ENCODE measurements at places on chromosomes 7 and 10.

- DNase-seq = no peak
Measured at GRCh38 chr7:1714583-1715330, 44.7 kb downstream of the ELFN1 start.

DNA sequence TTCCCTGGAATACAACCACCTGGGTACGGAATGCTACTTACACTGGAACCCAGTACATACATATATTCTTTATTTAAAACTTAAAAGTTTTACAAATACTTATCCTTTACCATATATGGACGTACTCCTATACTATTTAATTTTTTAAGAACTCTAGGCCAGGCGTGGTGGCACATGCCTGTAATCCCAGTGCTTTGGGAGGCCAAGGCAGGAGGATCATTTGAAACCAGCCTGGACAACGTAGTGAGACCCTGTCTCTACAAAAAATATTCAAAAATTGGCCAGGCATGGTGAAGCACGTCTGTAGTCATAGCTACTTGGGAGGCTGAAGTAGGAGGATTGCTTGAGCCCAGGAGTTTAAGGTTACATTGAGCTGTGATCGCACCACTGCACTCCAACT lies 2.0 kb downstream of the RBM28 start:
- DNase-seq = no peak

DNA sequence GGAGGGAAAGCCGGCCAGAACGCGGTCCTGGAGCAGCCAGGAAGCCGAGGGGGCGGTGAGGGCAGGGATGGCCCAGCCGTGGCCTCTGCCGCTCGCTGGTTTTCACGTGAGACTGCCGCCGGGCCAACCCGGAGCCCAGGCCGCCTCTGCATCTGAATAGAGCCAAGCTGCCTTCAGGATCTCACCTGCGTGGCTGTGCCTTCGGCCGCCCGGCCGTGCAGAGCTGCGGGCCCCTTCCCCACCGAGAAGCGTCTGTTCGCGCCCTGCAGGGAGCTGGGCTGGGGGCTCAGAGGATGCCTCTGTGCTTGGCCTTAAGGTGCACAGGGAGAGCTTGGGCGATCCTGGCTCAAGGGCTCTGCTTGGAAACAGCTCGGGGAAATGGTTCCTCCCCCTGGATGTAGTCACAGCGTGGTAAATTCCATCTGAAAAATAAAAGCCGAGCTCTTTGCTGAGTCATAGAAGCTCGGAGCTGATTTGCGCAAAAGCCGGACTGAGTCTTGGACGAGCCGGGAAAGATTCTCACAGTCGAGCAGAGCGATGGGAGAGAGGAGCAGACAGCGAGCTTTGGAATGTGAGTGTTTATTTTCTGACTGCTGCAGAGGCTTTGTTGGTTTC lies at the start of gene JAKMIP3:
TSS of gene JAKMIP3 (plus strand) at position 456 of the 615 bp plus-strand sequence. CDS start 38,863 bp downstream, outside the sequence.
- peak; percentile 58 for DNase-seq

- DNase-seq = peak; percentile 18
Measured at GRCh38 chr7:151595702-151596350, 76.1 kb upstream of the RHEB start.

- DNase-seq = no peak
Measured at GRCh38 chr10:68655620-68656126, 65.4 kb upstream of the CCAR1 start.

- DNase-seq = no peak
Measured at GRCh38 chr7:79376299-79377025, 77.0 kb downstream of the MAGI2 start.

- no peak for DNase-seq
Measured at GRCh38 chr10:18254086-18254485, 113.9 kb downstream of the CACNB2 start.

GRCh38 chr10:21634599-21635365 lies 100.8 kb downstream of the MLLT10 start:
- no peak for DNase-seq

DNA sequence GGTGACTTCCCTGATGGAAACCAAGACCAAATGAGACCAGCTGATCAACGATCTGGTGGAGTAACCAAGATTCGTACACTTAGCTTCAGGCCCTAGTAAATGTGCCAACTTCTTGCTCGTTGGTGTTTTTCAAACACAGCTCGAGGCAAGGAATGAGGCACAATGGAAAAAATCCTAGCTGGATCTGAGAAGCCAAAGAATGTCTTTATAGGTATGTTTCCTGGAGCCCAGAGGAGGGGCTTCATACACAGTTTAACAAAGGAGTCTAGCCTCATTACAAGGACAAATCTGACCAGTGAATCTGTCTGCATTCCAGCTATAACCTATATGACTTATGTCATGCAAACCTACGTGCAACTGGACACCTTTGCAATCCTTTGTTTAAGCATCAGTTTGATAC lies 3.7 kb downstream of the COL17A1 start:
- no peak for DNase-seq

GRCh38 chr7:150787321-150788281 lies 12.6 kb downstream of the TMEM176B start:
- peak; percentile 52 for DNase-seq

GRCh38 chr10:9895453-9895852 lies 1122.2 kb upstream of the CELF2 start:
- DNase-seq = no peak

GRCh38 chr7:107486041-107486440 lies 16.2 kb downstream of the GPR22 start:
- DNase-seq = no peak

GRCh38 chr10:44926751-44927351 lies 15.7 kb downstream of the TMEM72 start:
- no peak for DNase-seq

DNA sequence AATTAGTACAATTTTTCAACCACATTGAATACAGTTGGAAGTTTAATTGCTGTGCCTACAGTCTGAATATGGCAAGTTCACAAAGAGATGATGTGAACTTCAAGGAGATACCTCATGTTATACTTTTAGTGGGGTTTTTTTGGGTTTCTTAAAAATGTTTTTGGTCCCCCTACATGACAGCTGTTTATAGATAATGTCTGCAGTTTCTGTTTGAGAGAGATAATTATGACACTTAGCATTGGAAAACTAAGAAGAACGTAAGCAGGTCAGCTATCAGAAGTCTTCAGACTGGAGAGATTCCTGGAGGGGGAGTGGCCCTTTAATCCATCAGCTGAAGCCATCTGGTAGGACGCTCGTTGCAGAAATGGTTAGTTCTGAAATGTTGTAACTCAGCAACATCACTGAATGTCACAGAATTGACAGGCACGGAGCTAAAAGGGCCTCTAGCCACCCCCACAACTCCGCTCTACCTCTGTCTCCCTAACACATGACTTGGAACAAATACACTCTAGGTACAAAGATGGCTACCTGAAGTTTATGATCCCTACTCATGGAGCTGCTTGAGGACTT lies 29.0 kb downstream of the TIMM23 start:
- no peak for DNase-seq

DNA sequence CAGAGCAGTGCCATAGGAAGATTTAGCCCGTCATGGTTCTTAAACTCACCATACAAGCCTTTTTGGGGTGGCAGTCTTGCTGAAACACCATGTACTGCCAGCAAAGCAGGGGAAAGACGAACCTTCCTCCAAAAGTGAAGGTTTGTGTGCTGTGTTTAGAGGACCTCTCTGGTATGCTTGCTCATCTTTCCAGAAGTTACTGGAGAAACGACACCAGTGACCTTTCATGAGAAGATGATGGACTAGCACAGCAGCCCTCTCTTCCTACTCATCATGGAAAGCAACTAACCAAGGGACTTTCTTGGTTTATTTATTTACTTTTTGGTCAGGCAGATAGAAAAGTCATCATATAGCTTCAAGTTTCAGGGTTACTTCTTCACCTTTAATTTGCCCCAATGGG lies 247.4 kb downstream of the PTEN start:
- DNase-seq = no peak

DNA sequence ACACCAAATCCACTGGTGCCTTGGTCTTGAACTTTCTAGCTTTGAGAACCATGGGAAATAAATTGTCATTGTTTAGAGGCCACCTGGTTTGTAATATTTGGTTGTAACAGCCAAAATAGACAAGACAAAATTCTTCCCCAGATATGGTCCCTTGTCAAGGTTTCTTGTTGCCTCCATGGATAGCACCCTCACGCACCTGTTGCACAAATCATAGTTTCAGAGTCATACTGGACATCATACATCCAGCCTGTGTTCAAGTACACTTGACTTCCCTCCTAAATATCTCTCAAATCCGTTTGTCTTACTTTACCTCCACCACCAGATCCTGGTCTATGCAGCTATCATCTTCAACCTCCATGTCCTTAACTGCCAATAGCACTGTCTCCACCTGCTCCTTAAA lies 256.7 kb upstream of the IGFBP3 start:
- no peak for DNase-seq

DNA sequence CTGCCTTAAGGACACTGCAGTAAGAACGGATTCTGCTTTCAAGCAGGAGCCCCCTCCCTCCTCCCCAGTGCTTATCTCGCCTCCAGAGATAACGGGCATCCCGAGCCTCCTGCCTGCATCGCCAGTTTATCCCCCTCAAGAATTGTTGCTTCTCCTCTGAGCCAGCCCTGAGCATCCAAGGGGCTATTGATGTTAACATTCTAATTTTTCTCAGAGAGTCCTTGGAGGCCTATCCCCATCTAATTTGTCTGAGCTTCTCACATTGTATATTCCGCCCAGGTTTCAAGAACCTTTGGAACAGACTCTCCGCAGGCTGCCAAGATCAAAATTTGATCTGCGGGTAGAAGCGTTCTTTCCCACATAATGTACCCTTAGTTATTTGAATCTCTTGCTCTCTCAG lies 180.0 kb downstream of the GFRA1 start:
- no peak for DNase-seq

DNA sequence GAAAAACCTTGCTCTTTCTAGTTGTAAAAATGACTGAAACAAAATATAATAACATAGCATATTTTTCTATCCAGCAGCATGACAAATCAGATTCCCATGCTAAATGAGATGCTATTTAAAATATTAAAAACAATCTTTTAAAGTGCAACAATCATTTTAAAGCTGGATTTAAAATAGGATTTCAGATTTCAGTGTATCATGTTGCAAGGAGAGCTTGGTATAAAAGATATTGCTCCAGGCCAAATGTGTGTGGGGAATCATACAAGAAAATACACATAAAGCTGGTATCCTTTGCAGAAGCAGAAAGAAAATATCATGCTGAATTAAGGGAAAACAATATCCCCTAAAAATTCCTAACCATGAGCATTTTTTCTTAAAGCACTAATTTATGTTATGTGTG lies 42.2 kb downstream of the SLC13A1 start:
- DNase-seq = no peak

DNA sequence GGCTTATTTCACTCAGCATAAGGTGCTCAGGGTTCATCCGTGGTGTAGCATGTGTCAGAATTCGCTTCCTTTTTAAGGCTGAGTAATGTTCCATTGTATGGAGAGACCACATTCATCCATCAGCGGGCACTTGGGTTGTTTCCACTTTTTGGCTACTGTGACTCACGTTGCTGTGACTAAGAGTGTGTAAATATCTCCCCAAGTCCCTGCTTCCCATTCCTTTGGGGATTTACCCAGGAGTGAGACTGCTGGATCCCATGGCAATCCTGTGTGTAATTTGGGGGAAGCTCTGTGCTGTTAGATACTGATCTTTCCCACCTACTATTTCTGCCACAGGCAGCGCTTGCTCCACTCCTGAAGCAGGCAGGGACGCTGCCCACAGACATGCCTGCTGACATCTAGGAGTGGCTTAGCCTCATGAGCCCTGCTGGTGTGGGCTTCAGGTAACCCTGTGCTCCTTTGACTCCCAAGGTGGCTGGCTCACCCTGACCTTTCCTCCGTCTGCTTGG lies 346.0 kb downstream of the FRMD4A start:
- DNase-seq = no peak

DNA sequence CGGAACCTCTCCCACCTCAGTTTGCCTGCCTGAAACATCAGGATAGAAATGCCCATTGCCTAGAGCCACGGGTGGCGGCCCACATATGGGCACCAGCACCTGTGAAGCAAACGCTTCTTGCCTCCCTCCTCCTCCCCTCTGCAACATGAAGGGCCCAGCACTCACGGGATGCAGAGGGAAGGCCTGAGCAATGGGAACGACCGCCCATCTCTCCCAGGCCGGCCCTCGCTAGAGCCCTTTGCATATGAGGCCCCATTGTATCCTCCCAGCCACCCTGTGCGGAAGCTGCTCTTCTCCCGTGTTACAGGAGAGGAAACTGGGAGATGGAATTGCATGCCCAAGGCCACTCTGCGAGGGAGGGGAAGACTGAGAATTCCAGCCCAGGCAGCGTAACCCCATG lies 88.2 kb downstream of the RGS10 start:
- no peak for DNase-seq

DNA sequence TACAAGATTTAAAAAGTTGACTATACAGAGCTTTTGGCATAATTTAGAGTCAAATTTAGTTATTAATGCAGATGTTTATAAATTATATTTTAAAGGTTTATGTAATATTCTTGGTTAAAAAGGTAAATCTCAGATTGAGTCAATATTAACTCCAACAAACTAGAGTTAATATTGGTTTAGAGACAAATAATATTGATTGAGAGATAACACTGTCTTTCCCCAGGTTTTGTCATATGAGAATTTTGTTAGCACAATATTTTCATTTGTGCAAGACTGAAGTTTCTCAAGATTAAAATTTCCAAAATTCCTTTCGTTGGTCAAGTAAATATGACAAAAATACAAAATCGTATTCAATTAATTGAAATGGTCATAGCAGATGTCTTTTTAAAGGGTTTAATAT lies 12.9 kb upstream of the AKR1D1 start:
- no peak for DNase-seq

DNA sequence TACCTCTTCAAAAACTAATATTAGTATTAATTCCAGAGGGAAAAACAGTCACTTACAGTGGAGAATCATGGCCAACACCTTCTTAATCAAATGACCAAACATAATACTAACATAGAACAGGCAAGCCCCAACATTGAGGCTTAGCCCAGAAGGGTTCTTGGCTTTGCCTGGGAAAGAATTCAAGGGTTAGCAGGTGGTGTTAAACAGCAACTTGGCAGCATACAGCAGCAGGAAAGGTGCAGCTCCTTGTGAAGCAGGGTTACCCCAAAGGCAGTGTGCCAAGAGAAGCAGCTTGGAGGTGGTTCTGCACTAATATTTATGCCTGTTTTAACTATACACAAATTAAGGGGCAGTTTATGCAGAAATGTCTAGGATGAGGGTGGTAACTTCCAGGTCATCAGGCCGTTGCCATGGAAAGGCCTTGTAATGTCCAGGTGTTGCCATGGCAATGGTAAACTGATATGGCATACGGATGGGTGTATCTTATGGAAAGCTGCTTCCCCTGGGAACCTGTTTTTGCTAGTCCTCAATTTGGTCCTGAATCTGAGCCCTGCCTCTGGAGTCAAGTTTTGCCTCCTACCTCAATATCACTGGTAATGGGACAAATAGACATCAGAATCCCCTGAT lies 27.2 kb upstream of the BEND7 start:
- DNase-seq = no peak
